Progenitor cell of endocrine pancreas (in vitro differentiated cells): ENCODE measurements at places on chromosomes 5 and 9. TPM values are rescaled to one million over a fixed set of nuclear protein-coding genes. Genes with fewer than 3 reads are reported as not detected.

The MLLT3 gene
- total RNA-seq, result 23.8 and 25.8 TPM in 2 replicates

The WDR5 gene
- 46.8 and 47.0 TPM in 2 replicates for total RNA-seq

The HTR1A gene
- total RNA-seq, result not detected in 2 replicates

The PRDM9 gene
- not detected in 2 replicates for total RNA-seq

The DRD1 gene
- not detected in 2 replicates for total RNA-seq

The EDIL3 gene
- 4.8 and 5.6 TPM in 2 replicates for total RNA-seq

The PCDHA10 gene
- total RNA-seq, result 18.3 and 19.2 TPM in 2 replicates

The RGS14 gene
- total RNA-seq, result 13.0 and 15.0 TPM in 2 replicates

The FAM78A gene
- total RNA-seq, result 1.9 and 2.0 TPM in 2 replicates

- DNase-seq, result no peak
These were observed 59.5 kb upstream of the TMEM215 start for GRCh38 chr9:32723789-32724325.

GRCh38 chr5:6730407-6730806 is 17.2 kb downstream of the TENT4A start:
- no peak for DNase-seq

- DNase-seq, result peak; percentile 40
These were observed 28.7 kb downstream of the CDKN2A start for GRCh38 chr9:21965401-21965951.

DNA sequence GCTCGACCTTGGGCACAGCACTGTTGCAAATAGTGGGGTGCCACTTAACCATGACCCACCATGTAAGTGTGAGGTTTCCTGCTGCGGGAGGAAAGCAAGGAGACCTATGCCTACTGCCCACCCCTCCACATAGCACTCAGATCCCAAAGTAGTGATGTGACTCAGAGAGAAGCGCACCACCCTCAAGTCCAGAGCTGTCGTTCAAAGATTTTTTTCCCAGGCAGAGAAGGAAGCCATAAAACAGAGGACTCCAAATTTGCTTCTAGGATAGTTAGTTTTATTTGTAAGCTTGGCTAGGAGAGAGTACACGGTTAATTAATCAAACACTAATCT is 19.3 kb downstream of the UGT3A1 start:
- no peak for DNase-seq

DNA sequence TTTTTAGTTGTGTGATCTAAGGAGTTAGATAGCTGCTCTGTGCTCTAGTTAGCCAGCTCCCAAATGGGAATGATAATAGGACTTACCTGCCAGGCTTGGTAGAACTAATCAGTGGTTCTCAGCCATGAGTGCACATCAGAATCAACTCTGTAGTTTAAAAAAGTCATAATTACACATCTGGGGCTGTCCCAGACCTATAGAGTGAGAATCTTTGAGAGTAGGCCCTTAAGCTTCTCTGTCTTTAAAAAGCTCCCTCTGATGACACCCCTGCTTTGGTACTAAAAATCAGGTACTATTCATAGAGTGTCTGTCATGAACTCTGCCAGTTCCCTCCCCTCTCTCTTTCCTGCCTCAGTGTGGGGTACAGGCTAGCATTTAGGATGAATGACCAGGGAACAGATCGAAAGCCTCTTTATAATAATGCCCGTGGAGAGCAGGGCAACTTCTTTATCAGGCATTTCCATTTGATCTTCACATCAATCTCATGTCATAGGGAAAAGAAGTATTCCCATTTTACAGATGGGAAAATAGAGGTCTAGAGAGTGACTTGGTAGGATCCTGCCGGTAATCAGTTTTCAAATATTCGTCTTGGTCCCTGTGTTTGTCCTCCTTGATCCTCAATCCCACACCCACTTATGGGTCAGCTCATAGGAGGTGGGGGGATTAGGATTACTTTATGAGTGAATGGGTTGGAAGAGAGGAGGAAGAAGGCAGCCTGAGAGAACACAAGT is 15.3 kb downstream of the PPARGC1B start:
- DNase-seq, result no peak

DNA sequence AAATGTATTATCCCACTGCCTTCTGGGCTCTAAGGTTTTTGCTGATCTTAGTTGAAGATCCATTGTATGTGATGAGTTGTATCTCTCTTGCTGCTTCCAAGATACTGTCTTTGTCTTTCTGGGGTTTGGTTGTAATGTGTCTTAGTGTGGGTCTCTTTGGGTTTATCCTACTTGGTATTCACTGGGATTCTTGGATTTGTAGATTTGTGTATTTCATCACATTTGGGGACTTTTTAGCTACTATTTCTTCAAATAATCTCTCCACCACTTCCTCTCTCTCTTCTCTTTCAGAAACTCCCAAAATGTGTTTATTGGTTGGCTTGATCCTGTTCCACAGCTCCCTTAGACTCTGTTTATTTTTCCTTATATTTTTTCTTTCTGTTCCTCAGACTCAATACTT is 26.5 kb downstream of the IL31RA start:
- no peak for DNase-seq

- DNase-seq, result no peak
These were observed 206.0 kb downstream of the ARRDC3 start for GRCh38 chr5:91177085-91177484.

GRCh38 chr9:2163231-2163885 is 148.2 kb downstream of the SMARCA2 start:
- DNase-seq, result no peak

GRCh38 chr5:107011605-107012004 is 659.1 kb downstream of the EFNA5 start:
- no peak for DNase-seq

- no peak for DNase-seq
These were observed 281.7 kb downstream of the PARP8 start for GRCh38 chr5:50947906-50948683.

GRCh38 chr5:144139586-144139985 is 30.9 kb downstream of the YIPF5 start:
- DNase-seq, result no peak
